Activated CD8-positive, alpha-beta T cell treated with anti-CD3 and anti-CD28 coated beads, Interleukin-2, amount 10 ng/mL, durations not matched to agents 7 days and 5 days (primary cell): ENCODE measurements at places on chromosomes 5 and 9. TPM values are rescaled to one million over a fixed set of nuclear protein-coding genes. Genes with fewer than 3 reads are reported as not detected.

GRCh38 chr9:111730937-111731567 lies 63.7 kb downstream of the SHOC1 start:
- no peak overlapping the region for H3K4me3 ChIP-seq
- peaks cover 1% of the 10 kb centered on the region for H3K4me1 ChIP-seq
- DNase-seq, result no peak
- no peaks in the 10 kb centered on the region for H3K27me3 ChIP-seq

- H3K27me3 ChIP-seq, result no peaks in the 10 kb centered on the region
- H3K27ac ChIP-seq, result no peak overlapping the region
- no peak overlapping the region for H3K4me3 ChIP-seq
Measured at GRCh38 chr9:120885958-120886357, 9.0 kb upstream of the PHF19 start.

DNA sequence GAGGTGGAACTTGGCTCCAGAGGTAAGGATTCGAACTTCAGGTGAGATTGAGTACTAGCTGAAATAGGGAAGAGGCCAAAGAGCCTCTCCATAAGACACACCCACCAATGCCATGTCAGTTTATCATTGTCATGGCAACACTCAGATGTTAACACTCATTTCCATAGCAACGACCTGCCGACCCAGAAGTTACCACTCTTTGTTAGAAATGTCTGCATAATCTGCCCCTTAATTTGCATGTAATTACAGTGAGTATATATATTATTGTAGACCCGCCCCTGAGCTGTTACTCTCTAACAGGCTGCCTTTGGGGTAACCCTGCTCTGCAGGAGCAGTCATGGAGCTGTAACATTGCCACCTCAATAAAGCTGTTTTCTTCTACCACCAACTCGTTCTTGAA lies 10.2 kb upstream of the NTRK2 start:
- DNase-seq, result no peak
- no peak overlapping the region for H3K4me3 ChIP-seq
- no peak overlapping the region for H3K27ac ChIP-seq
- no peaks in the 10 kb centered on the region for H3K36me3 ChIP-seq
- H3K4me1 ChIP-seq, result no peaks in the 10 kb centered on the region

C9orf152 gene
- total RNA-seq, result not detected
